ENCODE measurements at places on chromosomes 13 and 19.

- no peak for DNase-seq
These were observed 839 bp downstream of the COG6 start for GRCh38 chr13:39656325-39656677.

GRCh38 chr19:16070366-16070990 is 5.8 kb upstream of the TPM4 start:
- DNase-seq: peak; percentile 94

GRCh38 chr19:12646551-12646950 is 20.0 kb downstream of the MAN2B1 start:
- no peak for DNase-seq

DNA sequence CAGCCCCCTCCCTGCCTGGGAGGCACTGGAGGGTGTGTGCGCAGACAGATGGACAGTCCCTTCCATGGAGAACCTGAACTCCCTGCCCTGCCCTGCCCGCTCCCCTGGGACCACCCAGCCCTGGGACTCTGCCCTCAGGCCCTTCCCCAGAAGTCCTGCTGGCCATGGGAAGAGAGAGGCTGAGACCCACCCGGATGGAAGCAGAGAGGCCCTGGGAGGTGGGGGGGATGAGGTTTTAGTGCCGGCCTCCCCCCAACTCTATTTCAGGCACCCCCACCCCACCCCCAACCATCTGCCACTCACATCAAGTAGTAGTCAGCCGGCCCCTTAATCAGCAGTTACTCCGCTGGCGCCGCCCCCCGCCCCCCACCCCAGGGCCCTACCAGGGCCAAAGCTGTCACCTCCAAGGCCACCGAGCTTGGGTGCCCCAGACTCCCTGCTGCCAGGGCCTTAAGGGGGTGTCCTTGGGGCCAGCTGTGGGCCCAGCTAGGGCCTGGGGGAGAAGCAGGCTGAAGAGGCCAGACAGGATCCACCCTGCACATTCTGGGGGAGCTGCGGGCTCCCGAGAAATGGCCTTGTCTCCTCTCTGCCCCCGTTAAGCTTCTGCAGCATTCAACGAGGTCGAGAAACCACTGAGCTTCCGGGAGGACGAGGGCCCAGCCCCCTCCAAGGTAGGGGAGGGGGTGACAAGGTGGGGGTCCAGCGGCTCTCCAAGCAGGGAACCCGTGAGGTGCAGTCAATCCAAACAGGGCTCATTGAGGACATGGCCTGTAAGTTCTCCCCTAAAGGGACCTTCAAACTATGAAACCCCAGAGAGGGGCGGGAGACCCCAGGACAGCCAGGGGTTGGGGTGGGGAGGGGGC is 17.4 kb downstream of the NMRK2 start:
- DNase-seq: no peak

DNA sequence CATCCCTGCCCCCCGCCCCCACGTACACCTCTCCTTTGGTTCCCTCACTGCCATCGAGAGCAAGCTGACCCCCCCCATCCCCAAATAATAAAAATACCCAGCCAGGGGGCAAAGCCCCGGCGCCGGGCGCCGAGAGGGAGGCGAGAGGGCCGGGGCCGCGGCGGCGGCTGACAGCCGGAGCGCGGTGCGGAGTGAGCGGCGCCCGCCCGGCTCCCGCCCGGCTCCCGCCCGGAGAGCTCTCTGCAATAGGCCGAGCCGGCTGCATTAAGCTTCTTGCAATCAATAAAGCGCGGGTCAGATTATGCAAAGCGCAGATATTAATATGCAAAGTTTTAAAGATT is 40.9 kb downstream of the DEDD2 start:
- no peak for DNase-seq

DNA sequence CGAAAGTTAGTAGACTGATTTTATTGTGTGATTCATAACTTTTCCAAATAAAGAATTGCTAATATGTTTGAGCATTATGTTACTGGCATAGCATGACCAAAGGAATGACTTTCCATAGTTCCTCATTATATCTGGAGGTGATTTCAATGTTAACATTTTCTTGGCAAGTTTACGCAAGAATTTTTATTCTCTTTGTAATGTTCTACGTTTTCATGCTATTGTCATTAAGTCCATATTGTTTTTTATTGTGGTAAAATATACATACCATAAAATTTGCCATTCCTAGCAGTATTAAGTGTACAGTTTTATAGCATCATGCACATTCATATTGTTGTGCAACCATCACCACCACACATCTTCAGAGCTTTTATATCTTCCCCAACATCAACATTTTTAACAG is 14.8 kb downstream of the KCTD12 start:
- no peak for DNase-seq

DNA sequence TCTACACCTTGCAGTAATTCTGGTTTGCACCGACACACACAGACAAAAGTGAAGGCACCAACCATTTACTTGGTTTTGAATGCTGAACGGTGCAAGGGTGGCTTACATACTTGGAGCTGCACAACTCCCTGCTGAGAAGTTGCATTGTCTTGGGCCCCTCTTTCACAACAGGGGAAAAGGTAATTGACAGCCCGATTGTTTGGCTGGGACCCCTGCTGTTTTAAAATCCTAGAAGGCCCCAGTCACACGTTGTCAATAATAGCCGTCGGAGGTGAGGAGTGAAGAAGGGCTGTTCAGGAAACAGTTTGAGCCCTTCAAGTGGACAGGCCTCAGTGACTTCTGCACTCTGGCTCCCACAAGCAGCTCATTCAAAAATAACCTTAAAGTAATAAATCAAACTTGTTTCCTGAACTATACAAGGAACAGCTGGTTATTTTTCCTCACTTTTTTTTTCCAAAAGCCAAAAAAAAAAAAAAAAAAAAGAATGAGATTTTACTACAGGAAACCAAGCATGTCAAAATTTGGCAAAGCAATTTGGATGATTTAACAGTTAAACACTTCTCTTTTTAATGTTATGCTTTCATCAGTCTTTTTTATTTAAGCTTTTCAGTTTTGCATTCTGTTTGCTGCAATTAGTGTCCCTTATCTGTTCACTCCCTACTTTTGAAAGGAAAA is 19.0 kb upstream of the SPRY2 start:
- DNase-seq: no peak

DNA sequence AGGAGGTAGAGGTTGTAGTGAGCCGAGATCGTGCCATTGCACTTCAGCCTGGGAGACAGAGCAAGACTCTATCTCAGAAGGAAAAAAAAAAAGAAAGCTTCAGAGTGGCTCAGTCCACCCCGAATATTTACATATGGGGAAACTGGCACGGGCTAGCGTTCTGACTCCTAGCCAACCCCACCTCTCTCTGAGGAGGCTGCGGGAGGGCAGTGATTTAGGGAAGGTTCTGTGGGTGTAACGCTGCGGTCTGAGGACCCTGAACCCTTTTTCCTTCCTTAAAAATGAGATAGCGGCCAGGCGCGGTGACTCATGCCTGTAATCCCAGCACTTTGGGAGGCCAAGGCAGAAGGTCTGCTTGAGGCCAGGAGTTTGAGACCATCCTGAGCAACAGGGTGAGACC is 5.0 kb downstream of the LRRC25 start:
- DNase-seq: peak; percentile 63

DNA sequence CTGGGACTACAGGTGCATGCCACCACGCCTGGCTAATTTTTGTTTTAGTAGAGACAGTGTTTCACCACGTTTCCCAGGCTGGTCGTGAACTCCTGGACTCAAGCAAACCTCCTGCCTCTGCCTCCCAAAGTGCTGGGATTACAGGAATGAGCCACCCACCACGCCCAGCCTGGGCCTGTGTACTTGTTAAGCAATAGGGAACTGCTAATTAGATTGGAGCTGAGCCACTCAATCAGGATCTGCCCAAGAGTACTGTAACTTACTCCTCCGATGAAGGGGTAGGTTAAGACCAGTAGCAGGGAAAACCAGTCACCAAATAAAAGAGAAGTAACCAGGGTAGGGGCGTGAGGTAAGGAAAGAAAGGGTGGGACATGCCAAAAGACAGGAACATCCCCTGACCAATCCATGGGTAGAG is 2.3 kb downstream of the DDX39A start:
- DNase-seq: no peak

DNA sequence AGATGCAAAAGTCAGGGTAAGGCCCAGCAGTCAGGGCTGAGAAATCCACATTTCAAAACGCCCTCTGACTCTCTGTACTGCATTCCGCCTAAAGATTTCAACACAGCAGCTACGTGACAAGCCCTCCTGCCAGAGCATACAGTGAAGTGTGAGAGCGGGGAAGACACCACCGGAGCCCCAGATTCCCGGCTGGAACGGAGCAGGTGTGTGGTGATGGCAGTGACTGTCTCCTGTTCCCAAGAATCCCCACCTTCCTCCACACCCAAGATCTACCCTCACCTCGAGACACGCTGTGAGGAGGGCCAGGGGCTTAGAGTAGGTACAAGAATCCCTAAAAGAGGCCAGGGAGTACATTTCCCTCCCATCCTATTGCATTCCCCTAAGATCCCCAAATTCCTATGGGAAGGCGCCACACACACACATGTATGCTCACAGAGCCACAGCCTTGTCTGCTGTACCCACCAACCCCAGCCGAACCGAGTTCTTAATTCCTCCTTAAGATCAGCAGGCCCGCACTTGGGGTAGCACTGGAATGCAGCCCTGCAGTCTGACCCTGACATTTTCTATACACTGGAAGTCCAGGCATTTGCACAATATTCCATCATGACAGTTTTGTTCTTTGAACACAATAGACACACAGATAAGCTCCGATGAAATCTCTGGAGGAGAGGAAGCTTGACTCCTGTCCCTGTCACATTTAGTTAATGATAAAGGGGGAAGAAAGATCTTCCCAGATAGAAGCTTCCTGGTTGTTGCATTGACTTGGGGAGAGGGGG is 102.9 kb downstream of the FOXO1 start:
- DNase-seq: no peak

- no peak for DNase-seq
These were observed 605 bp downstream of the TMEM255B start for GRCh38 chr13:113759525-113760137.

GRCh38 chr13:59119475-59119874 is 1044.3 kb downstream of the DIAPH3 start:
- DNase-seq: no peak
